ENCODE measurements at places on chromosomes 16 and 17.

- DNase-seq, result no peak
Observed at GRCh38 chr16:19393226-19394111, 24.2 kb upstream of the TMC5 start.

- no peak for DNase-seq
Observed at GRCh38 chr16:35687781-35688180, 2228.4 kb downstream of the TP53TG3F start.

GRCh38 chr16:56108056-56108471, 83.2 kb upstream of the GNAO1 start:
- no peak for DNase-seq

- no peak for DNase-seq
Observed at GRCh38 chr16:5508371-5508770, 410.8 kb upstream of the EEF2KMT start.

GRCh38 chr17:59373882-59374495, 42.5 kb downstream of the YPEL2 start:
- DNase-seq, result peak; percentile 98

DNA sequence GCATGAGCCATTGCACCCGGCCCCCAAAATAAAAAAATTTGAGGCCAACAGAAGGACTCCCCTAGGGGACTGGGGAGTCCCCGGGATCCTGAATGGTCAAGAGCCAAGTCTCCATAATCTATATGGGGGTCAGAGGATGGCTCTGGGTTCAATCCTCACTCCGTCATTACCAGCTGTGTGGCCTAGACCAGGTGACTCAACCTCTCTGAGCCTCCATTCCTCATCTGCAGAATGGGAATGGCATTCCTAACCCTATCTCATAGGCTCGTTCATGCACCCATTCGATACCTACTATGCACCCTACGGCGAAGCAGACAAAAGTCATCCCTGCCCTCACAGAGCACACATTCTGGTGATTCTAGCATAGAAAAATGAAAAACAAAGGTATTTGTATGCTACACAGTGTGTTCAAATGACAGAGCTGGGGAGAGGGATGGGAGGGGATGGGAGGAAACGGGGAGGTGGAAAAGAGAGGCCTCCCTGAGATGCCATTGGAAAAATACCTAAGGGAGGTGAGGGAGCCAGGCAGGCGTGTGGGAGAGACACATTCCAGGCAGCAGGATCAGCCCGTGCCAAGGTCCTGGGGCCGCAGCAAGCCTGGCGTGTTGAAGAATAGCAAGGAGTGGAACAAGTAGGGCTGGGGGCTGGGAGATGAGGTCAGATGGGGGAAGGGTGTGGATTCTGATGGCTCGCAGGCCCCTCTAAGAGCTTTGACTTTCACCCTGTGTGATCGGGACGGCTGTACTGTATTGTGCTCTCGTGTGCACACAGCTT, 71.2 kb downstream of the RMI2 start:
- no peak for DNase-seq

GRCh38 chr16:53036066-53036465, 16.6 kb downstream of the CHD9NB start:
- no peak for DNase-seq

All from choroid plexus epithelial cell (primary cell).